ENCODE measurements at places on chromosomes 11 and 22.

DNA sequence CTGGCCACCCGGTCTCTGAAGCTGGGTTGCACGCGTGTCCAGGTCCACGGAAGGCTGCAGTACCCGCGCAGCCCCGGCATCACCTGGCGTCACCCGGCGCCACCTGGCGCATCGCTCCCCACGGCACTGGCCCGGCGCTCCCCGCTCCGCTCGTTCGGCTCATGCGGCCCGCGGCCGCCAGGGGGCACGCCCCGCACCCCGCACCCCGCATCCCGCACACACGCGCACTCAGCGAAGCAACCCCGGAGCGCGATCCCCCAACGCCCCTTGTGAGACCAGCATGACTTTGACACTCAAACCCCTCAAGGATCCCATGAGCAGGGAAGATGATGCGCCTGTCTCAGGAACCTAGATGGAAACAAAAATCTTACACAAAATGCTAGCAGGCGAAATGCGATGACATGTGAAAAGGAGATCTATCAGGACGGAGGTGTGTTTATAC lies 11.9 kb downstream of the B3GNT6 start:
- no peak for DNase-seq

- no peak for DNase-seq
Observed at GRCh38 chr11:64007629-64008282, 21.5 kb downstream of the OTUB1 start.

DNA sequence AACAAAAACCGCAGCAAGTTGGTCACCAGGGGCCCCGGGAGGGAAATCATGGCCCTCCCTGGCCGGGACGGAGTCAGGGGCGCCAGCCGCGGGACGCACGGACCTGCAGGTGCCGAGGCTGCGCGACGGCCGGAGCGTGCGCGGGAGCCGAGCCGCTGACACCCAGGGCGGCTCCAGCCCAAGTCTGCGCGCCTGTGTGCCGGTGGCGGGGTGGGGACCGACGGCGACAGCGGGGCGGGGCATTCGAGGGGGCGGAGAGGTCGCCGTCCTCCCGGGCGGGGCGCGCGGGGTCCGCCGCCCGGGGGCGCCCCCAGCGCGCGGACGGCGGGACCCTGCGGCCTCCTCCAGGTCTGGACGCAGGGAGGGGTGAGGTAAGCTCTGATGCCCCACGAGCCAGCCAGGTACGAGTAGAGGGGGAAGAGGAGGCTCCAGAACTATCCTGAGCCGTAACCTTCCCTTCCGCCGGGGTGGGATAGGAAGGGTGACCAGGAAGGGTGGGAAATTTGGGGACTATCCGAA lies at the start of gene ESAM:
Gene ESAM (minus strand): TSS at position 186 of the 519 bp plus-strand sequence. CDS start 136 bp downstream, at position 50.
- no peak for DNase-seq

DNA sequence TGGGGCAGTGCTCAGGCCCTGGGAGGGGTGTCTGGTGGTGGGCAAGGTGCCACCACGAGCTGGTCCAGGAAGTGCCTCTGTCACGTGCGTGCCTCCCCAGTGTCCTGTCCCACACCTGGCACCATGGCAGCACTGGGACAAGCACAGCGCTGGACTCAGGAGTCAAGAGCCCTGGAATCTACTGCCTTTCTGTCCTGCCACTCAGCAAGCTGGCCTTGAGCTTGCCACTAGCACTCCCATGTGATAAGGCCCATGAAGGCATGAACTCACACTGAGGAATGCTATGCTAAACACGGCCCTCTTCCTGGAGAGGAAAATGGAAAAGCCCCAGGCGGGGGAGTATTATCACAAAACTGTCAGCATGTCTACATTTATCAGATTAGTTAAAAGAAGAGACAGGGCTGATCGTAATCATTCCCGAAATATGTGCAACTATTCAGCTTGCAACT lies 50.7 kb upstream of the SLC35C1 start:
- DNase-seq = no peak

GRCh38 chr11:125256541-125257189 lies 92.1 kb downstream of the PKNOX2 start:
- no peak for DNase-seq

DNA sequence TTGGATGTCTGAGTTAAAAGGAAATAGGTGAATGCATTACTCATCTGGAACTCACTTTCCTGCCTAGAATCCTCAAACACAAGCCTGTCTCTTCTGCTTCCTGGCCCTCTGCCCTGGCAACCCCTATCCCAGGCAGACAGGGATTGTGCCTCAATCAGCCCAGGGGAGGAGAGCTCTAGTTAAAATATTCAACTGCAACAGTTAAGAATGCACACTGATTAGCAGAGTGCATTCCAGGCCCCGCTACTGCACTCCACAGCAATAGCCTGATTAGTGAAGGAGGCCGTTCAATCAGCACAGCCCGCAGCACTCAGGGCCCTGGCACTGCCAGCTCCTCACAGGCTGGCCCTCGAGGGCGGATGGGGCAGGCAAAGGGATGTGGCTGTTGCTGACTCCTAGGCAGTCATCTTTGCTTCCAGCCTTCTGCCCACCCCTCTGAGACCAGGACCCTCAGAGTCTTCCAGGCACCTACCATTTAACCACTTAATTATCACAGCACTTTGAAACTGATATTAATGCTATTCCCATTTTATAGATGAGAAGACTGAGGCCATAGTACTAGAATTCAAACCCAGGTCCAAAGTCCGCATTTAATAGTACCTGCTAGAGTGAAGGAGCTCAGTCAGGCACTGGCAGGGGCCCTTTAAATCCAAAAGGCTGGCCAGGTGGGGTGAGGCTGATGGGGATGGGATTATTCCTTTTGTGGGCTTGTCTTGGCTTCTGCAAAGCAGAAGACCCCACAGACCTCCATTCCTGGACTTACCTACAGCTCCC lies 435.3 kb downstream of the SOX6 start:
- DNase-seq = no peak

- DNase-seq = no peak
Observed at GRCh38 chr11:88173956-88174355, 1.3 kb downstream of the RAB38 start.

DNA sequence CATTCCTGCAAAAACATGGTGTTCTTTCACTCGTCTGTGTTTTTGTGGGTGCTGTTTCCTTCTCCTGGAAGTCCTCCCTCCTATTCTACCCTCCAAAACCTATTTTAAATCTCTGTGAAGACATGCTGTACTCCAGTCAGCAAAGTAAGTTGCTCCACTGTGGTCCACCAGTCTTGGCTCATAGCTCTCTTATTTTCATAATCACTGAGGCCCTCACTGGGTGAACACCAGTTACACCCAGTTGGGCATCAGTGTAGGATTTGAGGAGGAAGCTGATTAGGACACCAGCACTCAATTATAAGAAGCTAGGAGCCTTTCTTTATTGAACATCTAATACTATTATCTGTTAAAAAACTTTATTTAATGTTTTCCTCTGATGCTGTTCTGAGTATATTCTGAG lies 23.9 kb upstream of the EED start:
- no peak for DNase-seq

GRCh38 chr22:29126670-29127395 lies 54.0 kb downstream of the KREMEN1 start:
- DNase-seq = no peak

- DNase-seq = no peak
Observed at GRCh38 chr22:37703906-37704305, 7.1 kb downstream of the TRIOBP start.

DNA sequence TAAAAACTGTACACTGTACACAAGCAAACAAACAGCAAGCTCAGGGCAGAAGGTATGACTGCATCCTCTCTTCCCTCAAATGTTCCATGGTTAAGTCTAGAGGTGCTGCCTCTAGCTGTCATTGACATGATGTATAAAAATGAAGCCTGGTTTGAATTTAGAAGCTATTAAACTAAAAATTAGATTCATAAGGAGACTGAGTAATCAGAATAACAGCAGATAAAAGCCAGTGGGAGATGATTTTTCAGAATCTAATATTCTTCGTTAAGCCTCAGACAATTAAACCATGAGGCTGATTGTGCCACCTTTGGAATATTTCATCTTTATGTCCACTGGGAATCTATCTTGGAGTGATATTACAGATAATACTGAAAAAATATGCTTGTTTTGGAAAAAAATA lies 101.4 kb upstream of the ZC3H12C start:
- no peak for DNase-seq

- no peak for DNase-seq
Observed at GRCh38 chr11:120410622-120411380, 74.6 kb downstream of the ARHGEF12 start.

GRCh38 chr11:17767914-17768313 lies 33.3 kb downstream of the KCNC1 start:
- DNase-seq = no peak

- no peak for DNase-seq
Observed at GRCh38 chr11:59415111-59415510, 11.1 kb downstream of the OR5A2 start.

DNA sequence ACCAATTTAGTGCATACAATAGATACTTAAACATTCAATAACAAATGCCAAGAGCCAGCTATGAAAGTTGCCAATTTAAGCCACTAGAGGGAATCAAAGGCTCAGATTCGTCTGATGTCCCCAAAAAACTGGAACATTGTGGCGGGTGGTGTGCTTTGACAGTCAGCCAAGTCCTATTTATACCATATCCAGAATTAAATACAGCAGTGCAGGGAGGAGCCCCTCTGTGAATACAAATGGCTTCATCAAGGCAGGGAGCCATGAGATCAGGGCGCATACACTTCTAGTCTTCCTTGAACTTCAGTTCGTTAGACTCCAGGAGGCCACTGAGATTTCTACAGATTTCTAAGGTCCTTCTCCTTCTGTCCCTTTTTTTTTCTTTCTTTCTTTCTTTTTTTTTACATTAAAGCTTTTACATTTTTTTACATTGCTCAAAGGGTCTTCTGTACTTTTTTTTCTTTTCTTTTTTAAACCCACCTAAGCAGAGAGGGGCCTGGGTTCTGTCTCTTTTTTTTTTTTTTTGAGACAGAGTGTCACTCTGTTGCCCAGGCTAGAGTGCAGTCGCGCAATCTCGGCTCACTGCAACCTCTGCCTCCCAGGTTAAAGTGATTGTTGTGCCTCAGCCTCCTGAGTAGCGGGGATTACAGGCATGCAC lies 41.5 kb upstream of the HSPA8 start:
- no peak for DNase-seq

DNA sequence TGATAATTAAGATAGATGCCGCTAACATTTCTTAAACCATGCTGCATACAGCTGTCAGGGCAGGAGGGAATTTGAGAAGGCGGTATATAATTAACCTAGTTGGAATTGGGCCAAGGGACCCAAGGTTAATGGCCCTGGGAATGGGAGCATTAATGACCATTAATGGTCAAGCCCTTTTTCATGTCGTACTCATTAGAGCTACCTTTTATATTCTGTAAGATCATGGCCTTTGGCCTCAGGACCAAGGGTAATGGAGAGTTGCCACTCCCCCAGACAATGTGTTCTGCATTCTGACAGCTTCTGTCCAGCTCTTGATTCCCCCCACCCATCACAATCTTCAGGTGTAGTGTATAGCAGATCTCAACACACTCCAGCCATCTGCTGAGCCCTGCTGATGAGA lies 111.6 kb downstream of the NTM start:
- DNase-seq = no peak

- no peak for DNase-seq
Observed at GRCh38 chr22:30290342-30291057, 1.2 kb upstream of the CASTOR1 start.

DNA sequence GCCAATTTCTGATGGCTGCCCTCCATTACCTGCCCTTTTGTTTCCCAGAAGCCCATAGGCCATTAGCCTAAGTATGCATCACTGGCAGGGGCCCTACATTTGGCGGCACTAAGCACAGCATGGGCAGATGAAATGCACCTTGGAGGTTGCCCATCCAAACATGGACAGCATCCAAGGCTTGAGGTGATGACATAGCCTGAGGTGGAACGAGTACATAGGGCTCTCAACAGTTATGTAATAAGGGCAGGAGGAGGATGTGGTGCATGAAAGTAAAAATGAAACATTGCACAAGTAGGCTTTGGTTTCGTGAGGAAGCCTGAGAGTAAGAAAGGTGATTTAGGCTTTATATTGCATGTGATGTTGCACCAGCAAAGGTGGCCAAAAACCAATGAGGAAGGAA lies 148.1 kb downstream of the FAM76B start:
- no peak for DNase-seq

GRCh38 chr11:58829786-58830185 lies 14.7 kb downstream of the GLYATL2 start:
- DNase-seq = no peak

- DNase-seq = no peak
Observed at GRCh38 chr11:84720706-84721402, 906.3 kb downstream of the DLG2 start.

DNA sequence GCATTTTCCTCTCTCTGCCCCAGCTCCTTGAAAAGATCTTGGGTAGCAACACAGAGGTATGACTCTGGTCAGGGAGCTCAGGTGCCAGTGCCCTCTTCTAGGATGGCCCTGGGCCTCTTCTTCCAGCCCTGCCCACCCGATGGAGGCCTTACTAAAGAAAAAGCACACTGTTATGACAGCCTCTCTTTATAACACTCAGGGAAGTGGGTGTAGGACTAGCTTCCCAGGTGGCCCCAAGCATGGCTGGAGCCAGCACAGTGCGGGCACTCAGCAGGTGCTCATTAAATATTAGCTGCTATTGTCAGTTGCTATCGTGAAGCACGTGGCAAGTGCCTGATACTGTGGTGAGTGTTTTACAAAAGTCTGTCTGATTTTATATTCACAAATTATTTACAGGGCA lies 127.2 kb upstream of the B3GAT1 start:
- DNase-seq = no peak

DNA sequence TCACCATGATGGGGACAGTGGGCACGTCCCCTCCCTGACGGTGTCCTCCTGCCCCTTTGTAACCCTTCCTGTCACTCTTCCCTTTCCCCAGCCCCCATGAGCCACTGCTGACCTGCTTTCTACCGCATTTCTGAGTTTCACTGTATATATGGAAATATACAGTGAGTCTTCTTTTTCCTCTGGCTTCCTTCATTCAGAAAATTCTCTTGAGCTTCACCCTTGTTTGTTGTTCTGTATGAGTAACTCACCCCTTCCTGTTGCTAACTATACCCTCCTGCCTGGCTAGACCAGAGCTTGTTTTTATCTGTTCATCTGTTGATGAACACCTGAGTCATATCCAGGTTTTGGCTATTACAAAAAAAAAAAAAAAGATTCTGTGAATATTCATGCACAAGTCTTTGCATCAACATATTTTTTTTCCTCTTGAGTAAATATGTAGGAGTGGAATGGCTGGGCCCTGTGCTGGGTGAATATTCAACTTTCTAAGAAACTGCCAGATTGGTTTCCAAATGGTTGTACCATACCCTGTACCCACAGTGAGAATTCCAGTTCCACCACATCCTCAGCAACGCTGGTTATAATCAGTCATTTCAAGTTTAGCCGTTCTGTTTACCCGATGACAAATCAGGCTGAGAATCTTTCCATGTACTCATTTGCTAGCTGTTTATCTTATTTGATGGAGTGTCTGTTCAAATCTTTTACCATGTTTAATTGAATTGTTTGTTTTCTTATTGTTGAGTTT lies 62.0 kb downstream of the IGF2 start:
- no peak for DNase-seq

GRCh38 chr11:58502004-58502403 lies 5.9 kb downstream of the OR5B21 start:
- no peak for DNase-seq

- DNase-seq = no peak
Observed at GRCh38 chr22:17576470-17576869, 13.2 kb downstream of the SLC25A18 start.
